Activated naive CD4-positive, alpha-beta T cell treated with anti-CD3 and anti-CD28 coated beads, Interleukin-2, amount 50 U/mL, for 72 hours (primary cell): ENCODE measurements at places on chromosomes 16 and 17. TPM values are rescaled to one million over a fixed set of nuclear protein-coding genes. Genes with fewer than 3 reads are reported as not detected.

DNA sequence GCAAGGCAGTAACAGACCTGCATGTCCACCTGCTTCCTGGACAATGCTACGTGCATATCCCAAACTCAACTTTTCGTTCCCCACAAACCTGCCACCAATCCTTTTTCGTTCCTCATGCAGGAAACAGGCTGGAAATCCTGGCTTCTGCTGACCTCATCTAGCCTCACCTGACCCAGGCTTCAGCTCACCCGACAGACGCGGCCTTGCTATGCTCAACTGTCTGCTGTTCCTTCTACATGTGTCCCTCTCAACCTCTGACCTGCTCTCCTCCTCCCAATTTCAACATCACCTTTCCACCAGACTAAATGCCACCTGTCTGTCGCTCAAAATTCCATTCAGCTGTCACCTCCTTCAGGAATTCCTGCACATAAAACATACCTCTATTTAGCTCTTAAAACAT is 44.5 kb downstream of the XPO6 start:
- DNase-seq: no peak

DNA sequence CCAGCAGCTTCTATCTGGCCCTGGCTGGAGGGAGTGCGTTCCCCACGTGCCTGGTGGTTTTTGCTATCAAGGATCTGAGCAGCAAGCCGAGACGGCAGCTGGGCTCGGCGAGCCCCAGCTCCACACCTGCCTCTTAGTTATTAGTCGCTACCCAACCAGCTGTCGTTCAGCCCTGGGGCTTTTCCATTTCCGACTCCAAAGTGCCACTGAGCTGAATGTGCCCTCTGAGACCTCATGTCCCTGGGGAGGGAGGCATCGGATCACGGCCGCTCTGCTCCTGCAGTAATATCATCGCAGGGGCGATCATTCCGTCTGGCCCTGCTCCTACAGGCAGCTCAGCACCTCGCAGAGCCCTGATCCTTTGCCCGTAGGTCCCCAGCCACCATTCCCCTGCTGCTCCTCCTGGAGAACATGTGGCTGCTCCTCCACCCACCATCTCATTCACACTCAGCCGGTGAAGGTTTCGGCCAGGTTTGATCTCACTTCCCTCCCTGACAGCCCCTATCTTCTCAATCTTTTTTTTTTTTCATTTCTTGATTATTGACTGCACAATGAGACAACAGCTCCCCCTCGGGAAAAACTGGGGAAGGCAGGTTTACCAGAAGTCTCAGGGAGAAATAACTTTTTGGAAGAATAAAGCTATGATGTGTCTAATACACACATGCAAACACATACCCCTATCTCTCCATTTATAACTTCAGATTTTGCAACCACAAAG is 86.7 kb downstream of the ZFHX3 start:
- no peak for DNase-seq

CHD9NB gene
- total RNA-seq: 0.14 TPM

GRCh38 chr16:84207251-84207650 is 16.3 kb downstream of the ADAD2 start:
- DNase-seq: no peak

FHOD1 gene
- total RNA-seq: 133 TPM

- DNase-seq: no peak
Observed at GRCh38 chr16:48575471-48576050, 34.4 kb downstream of the N4BP1 start.
